ENCODE measurements at places on chromosomes 13 and 19. TPM values are rescaled to one million over a fixed set of nuclear protein-coding genes. Genes with fewer than 3 reads are reported as not detected.

The ZNF177 gene
- total RNA-seq, result 3.4 TPM

The LIG4 gene
- total RNA-seq, result 9.8 TPM

The ZIC5 gene
- 0.03 TPM for total RNA-seq

The MYO16 gene
- total RNA-seq, result 0.20 TPM

The FFAR3 gene
- 0.29 TPM for total RNA-seq

The CEBPA gene
- total RNA-seq, result 22.2 TPM

The ZNF441 gene
- total RNA-seq, result 6.6 TPM

The INSL3 gene
- not detected for total RNA-seq

The RDH8 gene
- not detected for total RNA-seq

The SHANK1 gene
- 1.1 TPM for total RNA-seq

The SSC5D gene
- 49.7 TPM for total RNA-seq

The FCHO1 gene
- 19.8 TPM for total RNA-seq

The SIAH3 gene
- total RNA-seq, result 0.06 TPM

The UBL3 gene
- 67.9 TPM for total RNA-seq

The TMEM205 gene
- 136 TPM for total RNA-seq

The BCAM gene
- total RNA-seq, result 75.9 TPM

The CGB2 gene
- not detected for total RNA-seq

The NACC1 gene
- total RNA-seq, result 72.0 TPM

The GPR4 gene
- 2.2 TPM for total RNA-seq

The DMRTC2 gene
- not detected for total RNA-seq

The C19orf38 gene
- 0.78 TPM for total RNA-seq

The KIR2DL3 gene
- total RNA-seq, result not detected

The ZNF546 gene
- total RNA-seq, result 7.0 TPM

The LPAR6 gene
- total RNA-seq, result 34.9 TPM

The SIGLEC9 gene
- total RNA-seq, result 6.3 TPM

The KRTDAP gene
- total RNA-seq, result not detected

The ZNF98 gene
- total RNA-seq, result 0.89 TPM

The ZNF649 gene
- 13.9 TPM for total RNA-seq

The C19orf85 gene
- not detected for total RNA-seq

The ZNF554 gene
- total RNA-seq, result 4.6 TPM
